ENCODE measurements at places on chromosomes 7 and 10.

DNA sequence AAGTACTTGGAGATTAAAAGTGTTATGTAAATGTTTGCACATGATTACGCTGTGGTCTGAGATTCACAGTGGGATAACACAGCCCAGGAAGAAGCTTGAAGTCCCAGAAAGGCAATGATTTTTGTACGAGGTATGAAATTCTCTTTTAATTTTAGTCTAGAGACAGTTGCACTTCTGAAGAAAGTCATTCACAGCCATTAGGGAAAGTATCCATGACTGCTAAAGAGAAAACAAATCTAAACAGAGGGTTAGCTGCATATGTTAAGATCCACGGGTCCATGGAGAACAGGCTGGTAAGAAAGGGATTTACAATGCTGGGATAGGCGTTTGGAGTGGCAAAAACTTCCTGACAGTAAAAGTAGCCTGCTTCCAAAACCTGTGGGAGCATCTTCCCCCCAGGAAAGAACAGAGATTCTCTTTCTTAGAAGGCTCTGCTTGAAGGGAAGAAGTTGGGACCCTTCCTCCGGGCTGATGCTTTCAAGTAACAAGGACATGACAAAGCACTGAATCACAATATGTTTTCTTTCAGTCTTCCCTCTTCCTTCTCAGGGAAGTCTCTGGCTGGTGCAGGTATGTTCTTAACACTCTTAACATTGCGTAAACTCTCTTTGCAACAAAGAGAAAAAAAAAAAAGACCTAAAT, 220.8 kb upstream of the CELF2 start:
- peak; percentile 86 for DNase-seq

DNA sequence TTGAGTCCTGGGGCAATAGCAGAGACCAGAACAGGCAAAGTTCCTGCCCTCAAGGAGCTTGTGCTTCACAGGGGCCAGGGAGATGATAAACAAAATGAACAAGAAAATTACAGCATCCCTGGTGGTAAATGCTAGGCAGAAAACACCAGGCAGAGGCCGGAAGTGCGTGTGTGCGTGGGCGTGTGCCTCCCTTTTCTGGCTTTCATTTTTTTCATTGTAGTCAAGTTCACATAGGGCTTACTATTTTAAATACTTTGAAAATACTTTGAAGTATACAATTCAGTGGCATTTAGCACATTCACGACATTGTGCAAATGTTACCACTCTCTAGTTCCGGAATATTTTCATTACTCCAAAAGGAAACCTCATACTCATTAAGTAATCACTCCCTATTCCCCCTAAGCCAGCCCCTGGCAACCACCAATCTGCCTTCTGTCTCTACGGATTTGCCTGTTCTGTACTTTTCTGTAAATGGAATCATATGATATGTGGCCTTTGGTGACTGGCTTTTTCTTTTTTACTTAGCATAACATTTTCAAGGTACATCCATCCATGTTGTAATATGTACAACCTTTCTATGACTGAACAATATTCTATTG, 88.1 kb upstream of the PDCD4 start:
- DNase-seq = no peak

DNA sequence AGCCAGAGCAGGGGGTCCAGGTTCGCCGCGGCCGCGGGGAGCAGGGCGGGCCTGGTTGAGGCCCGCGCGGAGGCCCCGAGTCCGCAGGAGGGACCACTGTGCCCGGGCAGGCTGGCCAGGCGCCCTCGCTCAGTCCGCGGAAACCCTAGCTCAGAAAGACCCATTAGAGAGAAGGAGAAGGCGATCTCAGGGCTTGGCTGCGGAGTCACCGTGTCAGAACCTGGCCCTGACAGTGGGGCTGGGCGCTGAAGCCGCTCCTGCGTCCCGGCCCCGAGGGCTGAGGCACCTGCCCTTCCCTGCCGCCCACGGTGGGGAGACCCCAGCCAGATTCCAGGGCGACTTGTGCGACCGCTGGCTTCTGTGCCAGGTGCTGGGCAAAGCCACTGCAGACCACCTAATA, 14.2 kb upstream of the EGFR start:
- DNase-seq = no peak

GRCh38 chr7:155889636-155890511, 77.6 kb upstream of the SHH start:
- DNase-seq = no peak

- no peak for DNase-seq
These were observed 121.8 kb downstream of the CUX1 start for GRCh38 chr7:101939136-101939695.

DNA sequence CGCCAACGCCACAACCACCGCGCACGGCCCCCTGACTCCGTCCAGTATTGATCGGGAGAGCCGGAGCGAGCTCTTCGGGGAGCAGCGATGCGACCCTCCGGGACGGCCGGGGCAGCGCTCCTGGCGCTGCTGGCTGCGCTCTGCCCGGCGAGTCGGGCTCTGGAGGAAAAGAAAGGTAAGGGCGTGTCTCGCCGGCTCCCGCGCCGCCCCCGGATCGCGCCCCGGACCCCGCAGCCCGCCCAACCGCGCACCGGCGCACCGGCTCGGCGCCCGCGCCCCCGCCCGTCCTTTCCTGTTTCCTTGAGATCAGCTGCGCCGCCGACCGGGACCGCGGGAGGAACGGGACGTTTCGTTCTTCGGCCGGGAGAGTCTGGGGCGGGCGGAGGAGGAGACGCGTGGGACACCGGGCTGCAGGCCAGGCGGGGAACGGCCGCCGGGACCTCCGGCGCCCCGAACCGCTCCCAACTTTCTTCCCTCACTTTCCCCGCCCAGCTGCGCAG, 424 bp downstream of the EGFR start:
- no peak for DNase-seq

- no peak for DNase-seq
These were observed 123.6 kb downstream of the CXCL12 start for GRCh38 chr10:44261296-44261695.

DNA sequence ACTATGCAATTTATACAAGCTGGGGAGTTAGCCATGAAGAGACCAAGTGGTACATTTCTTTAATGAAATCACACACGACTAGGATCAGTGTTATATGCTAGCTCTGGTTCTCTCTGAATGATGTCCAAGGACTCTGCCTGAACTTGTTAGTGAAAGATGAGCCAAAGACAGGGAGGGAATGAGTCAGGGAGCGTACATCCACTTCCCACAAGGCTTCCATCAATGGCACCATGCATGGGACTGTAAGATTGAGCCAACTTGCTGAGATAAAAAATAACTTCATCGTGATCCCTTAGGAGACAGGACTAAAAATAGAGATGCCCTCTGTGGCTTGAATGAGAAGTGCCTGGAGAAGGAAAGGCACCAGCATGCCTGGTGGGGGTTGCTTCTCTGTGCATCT, 629.7 kb downstream of the ACTR3B start:
- DNase-seq = no peak

DNA sequence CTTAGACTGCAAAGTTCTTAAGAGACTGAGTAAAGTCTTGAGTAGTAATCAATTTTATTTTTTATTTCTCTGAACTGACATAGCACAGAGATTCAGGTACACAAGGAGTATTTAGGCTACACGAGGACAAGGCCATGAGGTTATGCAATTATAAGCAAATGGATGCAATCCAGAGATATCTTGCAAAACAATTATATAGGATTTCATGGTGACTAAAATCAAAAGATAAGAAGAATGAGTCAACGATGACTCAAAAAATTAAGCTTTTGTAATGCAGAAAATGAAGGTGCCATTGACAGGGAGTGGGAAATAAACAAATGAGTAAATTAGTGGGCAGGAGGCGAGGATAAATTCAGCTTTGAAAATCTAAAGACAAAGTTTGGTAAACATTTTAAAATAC, 66.7 kb upstream of the MYO3A start:
- peak; percentile 67 for DNase-seq

DNA sequence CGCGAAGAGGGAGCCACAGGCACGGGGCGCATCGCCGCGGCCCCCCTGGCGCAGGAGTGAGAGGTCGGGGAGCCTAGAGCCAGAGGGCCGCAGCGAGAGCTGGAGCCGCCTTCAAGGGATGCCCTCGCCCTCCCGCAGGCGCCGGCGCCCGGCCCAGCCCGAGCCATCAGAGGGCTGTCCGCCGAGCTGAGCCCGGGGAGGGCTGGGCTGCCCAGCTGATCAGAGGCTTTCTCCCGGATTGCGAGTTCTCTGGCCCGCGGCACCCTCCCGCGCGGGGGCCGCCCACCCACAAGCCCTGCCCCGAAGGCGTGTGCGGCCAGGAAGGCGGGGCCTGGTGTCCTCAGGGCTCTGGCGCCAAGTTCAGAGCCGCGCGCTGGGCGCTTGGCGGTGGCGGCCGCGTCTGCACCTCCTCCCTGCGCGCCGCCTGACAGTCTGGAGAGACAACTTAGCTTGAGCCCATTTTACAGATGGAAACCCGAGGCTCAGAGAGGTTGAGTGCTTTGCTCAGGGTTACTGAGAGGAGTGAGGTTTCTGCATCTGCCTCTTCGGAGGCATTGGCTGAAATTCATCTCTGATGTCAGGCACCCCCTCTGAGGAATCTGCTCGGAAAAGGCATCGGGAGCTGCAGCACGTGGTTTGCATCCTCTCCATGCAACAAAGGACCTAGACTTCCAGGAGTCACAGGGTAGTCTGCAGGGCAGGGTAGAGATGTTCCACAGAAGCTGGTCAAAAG, 3.8 kb upstream of the ANTXRL start:
- peak; percentile 80 for DNase-seq

DNA sequence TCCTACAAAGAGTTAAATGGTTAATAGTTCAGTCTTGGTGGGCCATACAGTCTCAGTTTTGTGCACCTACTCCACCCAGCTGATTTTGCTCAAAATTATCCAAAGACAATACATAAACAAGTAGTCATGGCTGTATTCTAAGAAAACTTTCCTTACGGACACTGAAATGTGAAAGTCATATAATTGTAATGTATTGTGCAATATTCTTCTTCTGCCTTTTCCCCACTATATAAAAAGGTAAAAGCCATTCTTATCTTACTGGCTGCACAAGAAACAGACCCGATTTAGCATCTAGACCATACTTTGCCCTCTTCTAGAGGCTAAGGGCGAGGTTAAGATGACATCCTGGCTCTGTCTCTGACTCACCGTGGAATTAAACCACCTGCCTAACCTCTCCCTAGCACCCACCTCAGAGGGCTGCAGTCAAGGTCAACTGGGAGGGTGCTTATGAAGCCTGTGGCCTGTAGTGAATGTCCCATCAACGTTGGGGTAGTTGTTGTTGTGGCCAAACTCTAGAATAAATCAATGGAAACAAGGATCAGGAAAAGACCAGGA, 63.8 kb upstream of the DOCK1 start:
- DNase-seq = no peak

DNA sequence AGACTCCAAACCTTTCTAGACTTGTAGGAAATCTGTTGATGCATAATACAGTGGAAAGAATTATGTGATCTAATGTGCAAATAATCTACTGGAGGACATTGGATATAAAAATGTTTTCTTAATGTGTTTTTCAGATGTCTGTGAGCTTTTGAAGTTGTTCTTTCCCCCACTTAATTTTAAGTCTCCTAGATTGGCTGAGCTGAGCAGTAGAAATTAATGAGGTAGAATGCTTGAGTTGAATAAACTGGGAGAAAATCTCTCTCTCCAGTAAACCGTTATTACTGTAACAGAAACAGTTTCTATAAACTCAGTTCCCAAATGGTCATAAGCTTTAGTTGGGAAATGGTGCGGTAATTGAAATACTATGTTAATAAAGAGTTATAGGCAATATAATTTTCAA, 15.7 kb downstream of the CSGALNACT2 start:
- DNase-seq = no peak

- no peak for DNase-seq
These were observed 11.3 kb downstream of the CHCHD3 start for GRCh38 chr7:133070562-133070961.

DNA sequence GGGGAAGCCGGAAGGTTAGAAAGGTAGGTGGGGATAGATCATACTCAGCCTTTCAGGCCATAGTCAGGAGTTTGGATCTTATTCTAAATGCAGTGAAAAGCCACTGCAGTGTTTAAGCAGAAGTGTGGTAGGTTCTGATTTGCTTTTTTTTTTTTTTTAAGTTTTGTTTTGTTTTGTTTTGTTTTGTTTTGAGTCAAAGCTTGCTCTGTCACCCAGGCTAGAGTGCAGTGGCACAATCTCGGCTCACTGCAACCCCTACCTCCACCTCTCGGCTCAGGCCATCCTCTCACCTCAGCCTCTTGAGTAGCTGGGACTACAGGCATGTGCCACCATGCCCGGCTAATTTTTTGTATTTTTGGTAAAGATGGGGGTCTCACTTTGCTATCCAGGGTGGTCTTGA, 23.5 kb downstream of the RHOBTB1 start:
- no peak for DNase-seq

GRCh38 chr10:9452056-9452455, 1397.6 kb downstream of the GATA3 start:
- no peak for DNase-seq

GRCh38 chr10:50396491-50397311, 145.4 kb upstream of the ASAH2 start:
- peak; percentile 82 for DNase-seq

DNA sequence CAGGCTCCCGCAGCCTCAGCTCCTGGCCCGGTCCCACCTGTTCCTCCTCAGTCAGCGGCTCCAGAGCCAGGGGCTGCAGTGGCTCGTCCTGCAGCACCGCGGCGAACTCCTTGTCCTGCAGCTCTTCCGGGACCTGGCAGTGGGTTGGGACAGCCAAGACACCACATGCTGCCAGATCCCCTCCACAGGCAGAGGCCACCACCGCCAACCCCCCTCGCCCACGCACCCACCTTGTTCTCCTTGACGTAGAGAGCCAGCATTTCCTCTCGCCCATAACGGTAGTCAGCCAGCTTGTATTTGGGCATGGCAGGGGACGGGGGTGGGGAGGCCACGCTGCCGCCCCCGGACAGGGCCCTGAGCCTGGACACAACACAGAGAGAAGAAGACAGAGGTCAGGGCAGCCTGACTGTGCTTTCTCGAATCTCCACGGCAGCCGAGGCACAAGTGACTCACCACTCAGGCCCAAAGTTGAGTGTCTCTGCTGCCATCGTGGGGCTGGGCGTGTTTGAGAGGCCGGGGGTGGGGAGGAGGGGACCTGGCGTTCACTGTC, 6.2 kb downstream of the GIGYF1 start:
- DNase-seq = no peak

GRCh38 chr7:35869810-35870209, 69.0 kb downstream of the SEPTIN7 start:
- no peak for DNase-seq

DNA sequence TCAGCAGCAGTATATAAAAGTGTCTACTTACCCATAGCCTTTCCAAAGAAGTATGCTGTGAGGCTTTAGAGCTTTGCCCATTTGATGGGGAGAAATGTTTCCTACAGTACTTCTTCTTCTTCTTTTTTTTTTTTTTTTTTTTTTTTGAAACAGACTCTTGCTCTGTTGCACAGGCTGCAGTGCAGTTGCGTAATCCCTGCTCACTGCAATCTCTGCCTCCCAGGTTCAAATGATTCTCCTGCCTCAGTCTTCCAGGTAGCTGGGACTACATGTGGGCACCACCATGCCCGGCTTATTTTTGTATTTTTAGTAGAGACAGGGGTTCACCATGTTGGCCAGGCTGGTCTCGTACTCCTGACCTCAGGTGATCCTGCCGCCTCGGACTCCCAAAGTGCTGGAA, 101.7 kb upstream of the TMEM26 start:
- DNase-seq = no peak

DNA sequence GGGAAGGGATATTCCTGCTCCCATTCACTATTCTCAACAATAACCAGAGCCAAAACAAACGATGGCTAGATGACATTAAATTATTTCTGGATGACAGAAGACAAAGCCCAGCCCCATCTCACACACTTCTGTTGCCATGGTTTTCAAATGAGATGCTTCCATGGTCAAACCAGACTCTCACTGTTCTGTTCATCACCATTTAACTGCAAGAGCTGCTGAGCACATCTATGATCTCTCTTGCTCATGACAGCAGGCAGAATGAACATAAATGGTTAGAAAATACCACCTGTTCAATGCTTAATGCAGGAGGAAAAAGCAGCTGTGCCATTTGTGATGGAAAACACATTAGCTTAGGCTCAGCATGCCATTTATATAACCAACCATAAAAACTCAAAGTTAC, 758.6 kb upstream of the ZWINT start:
- no peak for DNase-seq
